ENCODE measurements at places on chromosomes 13 and 19.

GRCh38 chr19:6499052-6499790 lies 2.9 kb downstream of the TUBB4A start:
- no peak for DNase-seq

DNA sequence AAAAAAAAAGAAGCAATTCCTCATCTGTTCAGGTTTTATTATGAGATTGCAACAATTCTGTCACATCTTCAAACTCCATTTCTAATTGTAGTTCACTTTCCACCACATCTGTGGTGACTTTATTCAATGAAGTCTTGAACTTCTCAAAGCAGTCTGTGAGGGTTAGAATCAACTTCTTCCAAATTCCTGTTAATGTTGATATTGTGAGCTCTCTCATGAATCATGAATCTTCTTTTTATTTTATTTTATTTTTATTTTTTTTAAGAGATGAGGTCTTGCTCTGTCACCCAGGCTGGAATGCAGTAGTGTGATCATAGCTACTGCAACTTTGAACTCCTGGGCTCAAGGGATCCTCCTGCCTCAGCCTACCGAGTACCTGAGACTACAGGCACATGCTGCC lies 19.6 kb downstream of the ARHGAP35 start:
- no peak for DNase-seq

GRCh38 chr19:36113894-36114720 lies 568 bp downstream of the POLR2I start:
- peak; percentile 15 for DNase-seq

DNA sequence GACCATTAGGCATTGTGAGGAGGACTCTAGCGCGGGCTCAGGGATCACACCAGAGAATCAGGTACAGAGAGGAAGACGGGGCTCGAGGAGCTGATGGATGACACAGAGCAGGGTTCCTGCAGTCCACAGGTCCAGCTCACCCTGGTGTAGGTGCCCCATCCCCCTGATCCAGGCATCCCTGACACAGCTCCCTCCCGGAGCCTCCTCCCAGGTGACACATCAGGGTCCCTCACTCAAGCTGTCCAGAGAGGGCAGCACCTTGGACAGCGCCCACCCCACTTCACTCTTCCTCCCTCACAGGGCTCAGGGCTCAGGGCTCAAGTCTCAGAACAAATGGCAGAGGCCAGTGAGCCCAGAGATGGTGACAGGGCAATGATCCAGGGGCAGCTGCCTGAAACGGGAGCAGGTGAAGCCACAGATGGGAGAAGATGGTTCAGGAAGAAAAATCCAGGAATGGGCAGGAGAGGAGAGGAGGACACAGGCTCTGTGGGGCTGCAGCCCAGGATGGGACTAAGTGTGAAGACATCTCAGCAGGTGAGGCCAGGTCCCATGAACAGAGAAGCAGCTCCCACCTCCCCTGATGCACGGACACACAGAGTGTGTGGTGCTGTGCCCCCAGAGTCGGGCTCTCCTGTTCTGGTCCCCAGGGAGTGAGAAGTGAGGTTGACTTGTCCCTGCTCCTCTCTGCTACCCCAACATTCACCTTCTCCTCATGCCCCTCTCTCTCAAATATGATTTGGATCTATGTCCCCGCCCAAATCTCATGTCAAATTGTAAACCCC lies 2.8 kb upstream of the CEACAM5 start:
- no peak for DNase-seq

- no peak for DNase-seq
These were observed 92.6 kb upstream of the TSC22D1 start for GRCh38 chr13:44668688-44669087.

DNA sequence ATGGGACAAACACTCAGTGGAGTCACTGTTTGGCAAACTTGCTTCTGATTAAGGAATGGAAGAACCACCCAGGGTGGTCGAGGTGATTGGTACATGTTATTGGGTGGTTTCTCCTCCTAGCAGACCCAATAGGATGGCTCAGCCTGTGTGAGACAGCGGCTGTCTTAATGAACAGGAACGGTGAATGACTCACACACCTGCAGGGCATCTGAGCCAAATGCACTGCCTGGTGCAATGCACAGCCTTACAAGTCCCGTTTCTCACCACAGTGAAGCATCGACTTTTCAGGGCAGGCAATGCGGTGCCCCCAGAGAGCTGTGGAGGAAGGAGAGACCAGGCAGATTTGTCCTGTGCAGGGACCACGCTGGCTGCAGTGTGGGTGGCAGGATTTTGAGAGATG lies 238.5 kb downstream of the FGF9 start:
- DNase-seq: no peak

DNA sequence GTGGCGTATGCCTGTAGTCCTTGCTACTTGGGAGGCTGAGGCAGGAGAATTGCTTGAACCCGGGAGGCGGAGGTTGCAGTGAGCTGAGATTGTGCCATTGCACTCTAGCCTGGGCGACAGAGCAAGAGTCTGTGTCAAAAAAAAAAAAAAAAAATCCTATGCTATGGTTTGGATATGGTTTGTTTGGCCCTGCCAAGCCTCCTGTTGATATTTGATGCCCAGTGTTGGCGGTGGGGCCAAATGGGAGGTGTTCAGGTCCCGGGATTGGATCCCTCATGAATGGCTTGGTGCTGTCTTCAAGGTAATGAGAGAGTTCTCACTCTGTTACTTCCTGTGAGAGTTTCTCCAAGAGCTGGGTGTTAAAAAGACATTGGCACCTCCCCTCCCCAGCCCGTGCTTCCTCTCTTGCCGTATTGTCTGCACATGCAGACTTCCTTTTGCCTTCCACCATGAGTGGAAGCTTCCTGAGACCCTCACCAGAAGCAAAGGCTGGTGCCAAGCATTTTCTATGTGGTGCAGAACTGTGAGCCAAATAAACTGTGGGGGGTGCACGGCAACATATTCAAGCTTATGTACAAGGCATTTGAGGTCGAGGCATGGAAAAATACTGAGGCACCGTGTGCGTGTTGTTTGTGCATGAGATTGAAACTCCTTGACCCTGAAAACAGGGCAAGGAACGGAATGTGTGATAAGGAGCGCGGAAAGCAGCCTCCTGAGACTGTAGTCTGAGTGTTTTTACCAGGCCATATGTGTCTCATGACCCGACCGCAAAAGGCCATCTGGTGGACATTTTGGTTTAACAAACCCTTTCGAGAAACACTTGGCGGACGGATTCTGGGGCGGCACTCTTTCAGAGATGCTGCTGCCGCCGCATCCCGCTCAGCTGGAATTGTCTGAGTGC lies 7.3 kb downstream of the SIGLEC9 start:
- no peak for DNase-seq

- DNase-seq: peak; percentile 88
These were observed 183.7 kb downstream of the COL4A1 start for GRCh38 chr13:110123041-110123809.

GRCh38 chr13:47396915-47397314 lies 500.1 kb upstream of the HTR2A start:
- DNase-seq: no peak

DNA sequence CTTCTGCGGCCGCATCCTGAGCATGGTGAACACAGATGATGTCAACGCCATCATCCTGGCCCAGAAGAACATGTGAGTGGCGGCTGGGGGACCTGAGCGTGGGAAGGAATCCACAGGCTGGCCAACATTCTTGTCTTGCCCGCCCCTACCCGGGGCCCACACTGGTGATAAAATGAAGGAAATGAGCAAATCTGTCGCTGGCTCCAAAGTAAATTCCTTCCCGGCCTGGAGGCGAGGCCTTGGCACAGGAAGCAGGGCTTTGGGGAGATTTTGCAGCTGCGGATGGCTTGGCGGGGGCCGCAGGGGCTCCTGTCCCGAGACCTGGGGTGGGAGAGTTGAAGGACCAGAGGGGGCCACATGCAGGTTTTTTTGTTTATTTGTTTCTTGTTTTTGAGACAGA lies 4.4 kb downstream of the KXD1 start:
- DNase-seq: no peak

DNA sequence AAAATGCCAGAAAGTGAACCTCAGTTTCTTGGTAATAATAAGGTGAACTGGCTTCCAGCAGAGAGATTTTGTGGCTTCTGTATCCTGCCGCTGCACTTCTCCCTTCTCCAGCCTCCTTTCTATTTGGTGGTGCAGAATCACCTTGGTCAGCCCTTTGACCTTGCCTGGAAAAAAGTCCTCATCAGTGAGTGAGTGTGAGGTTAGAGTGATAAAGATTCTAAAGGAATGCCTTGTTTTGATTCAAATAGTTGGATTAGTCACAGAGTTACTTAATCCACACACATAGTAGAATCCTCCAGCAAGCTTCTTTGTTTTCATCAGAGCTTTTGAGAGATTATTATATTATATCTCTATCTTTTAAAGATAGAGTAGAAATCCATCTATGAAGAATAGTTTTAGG lies 140.9 kb downstream of the KCNRG start:
- no peak for DNase-seq

DNA sequence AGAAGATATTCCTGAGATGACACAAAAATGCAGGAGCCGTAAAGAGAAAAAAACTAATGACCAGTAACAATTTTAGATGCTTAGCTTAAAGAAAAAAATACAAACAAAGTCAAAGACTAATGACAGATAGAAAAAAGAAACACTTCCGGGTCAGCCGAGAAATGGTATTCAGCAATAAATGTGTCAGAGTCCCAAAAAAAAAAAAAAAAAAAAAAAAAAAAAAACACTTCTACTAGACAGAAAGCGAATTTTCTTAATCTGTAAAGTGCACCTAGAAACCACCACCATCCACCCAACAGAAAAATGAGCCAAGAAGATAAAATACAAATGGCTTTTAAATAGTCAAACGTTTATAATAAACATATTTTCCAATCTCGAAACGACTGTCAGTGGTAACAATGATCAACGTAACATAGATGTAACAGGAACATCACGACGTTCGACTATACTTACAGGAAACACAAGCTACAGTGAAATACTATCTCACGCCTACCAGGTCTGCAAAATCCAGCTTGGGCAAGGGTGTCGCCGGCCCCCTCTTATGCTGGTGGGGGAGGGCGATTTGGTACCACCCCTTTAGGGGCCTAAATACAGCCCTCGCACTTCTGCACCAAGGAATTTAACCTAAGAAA lies 10.6 kb downstream of the ABHD17A start:
- DNase-seq: no peak

- peak; percentile 13 for DNase-seq
These were observed 2.1 kb downstream of the CLEC4G start for GRCh38 chr19:7729831-7730285.

- DNase-seq: no peak
These were observed 23.8 kb downstream of the TEX101 start for GRCh38 chr19:43438291-43439031.

- peak; percentile 39 for DNase-seq
These were observed 550.1 kb downstream of the DACH1 start for GRCh38 chr13:71316792-71317363.

GRCh38 chr13:79361299-79361698 lies 44.8 kb downstream of the RBM26 start:
- DNase-seq: no peak

DNA sequence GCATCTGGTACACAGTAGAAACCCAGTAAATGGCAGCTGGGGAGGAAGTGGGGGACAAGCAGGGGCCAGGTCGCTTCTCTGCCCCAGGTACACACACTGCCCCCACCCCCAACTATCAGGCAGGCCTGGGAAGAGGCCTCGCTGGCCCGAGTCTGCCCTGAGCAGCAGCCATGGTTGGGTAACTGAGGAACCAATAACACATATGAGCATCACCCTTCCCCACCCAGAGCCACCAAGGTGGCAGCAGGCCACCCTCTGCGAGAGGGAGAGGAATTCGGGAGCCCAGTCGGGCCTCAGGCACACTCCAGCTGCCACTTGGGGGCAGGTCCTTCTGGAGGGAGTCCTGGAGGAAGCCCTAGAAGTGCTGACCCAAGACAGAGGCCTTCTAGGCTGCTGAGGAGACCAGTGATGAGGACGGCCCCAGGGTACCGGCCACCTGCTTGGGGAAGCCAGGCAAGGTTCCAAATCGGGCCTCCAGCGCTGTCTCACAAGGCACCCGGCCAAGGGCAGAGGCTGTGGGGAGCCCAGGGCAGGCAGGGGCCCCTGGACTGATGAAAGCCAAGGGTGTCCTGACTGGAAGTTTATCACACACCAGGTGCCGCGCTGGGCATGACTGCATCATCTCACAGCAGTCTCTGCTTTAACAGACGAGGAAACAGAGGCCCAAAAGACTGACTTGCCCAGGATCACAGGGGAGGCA lies 14.0 kb upstream of the KPTN start:
- no peak for DNase-seq

DNA sequence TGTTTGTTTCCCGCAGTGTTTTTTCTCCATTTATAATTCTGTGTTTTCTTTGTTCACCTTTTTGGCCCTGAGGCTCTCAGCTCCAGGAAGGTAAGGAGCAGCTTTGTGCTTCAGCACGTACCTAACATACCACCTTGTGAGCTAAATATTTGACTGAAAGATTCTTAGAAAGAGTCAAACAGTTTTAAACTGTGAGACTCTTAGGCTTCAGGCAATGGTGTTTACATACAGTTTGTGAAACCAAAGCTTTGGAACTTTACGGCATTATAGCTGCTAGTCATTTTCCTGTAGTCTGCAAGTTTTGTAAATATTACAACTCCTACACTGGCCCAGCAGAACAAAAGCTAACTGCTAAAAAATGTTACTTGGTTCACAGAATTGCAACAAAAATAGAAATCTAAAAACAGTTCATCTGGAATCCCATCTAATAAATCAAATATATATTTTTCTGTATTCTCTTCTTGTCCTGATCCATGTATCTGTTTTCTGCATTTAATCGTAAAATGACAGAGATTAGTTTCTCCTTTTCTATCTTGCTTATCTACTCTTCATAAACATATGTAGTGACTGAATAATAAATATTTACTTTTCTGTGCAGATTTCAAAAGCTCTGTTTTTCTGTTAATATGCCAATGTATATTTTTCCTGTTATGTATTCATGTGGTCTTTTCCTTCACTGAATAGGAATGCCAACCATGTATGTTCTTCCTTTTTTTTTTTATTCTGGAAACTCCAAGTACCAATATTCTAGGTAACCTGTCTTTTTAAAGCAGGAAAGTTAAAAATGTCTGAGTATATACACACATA lies 38.8 kb upstream of the GPI start:
- DNase-seq: no peak

- DNase-seq: no peak
These were observed 44.3 kb downstream of the BBC3 start for GRCh38 chr19:47186446-47187334.

All from COR-L47 (cell line).